SW 1271 (cell line): ENCODE measurements at places on chromosomes 12 and 14.

DNA sequence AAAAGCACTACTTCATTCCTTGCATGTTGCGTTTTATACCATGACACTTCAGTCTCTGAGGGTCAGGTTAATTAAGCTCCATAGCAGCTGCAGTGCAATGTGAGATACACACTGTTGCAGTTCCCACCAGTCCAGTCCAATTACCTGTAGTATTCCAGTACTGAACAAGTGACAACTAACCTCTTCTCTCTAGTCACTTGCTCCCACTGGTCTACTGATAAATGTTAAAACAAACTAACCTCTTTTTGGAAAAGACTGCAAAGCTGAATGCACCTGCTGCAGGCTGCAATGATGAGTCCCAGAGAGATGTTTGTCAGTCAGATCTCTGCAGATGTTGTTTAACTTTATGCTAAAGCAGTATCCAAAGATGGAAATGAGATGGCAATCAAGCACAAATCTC lies 7.9 kb downstream of the NOVA1 start:
- DNase-seq, result no peak

GRCh38 chr12:62693376-62694050 lies 226.9 kb downstream of the MON2 start:
- DNase-seq, result no peak

- DNase-seq, result no peak
These were observed 126.9 kb downstream of the DUSP6 start for GRCh38 chr12:89225401-89225800.

DNA sequence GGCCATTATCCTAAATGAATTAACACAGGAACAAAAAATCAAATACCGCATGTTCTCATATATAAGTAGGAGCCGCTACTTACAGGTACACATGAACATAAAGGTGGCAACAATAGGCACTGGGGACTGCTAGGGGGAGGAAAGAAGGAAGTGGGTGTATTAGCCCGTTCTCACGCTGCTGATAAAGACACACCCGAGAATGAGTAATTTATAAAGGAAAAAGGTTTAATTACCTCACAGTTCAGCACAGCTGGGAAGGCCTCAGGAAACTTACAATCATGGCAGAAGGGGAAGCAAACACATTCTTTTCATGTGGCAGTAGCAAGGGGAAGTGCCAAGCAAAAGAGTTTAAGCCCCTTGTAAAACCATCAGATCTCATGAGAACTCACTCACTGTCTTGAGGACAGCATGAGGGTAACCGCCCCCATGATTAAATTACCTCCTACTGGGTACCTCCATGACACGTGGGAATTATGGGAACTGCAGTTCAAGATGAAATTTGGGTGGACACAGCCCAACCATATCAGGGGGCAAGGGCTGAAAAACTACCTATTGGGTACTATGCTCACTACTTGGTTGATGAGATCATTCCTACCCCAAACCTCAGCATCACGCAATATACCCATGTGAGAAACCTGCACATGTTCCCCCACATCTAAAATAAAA lies 16.4 kb upstream of the MIA2 start:
- DNase-seq, result peak; percentile 30

- no peak for DNase-seq
These were observed 21.5 kb upstream of the SOCS2 start for GRCh38 chr12:93550748-93551611.

GRCh38 chr12:54251667-54252284 lies 28.1 kb downstream of the CBX5 start:
- DNase-seq, result no peak

DNA sequence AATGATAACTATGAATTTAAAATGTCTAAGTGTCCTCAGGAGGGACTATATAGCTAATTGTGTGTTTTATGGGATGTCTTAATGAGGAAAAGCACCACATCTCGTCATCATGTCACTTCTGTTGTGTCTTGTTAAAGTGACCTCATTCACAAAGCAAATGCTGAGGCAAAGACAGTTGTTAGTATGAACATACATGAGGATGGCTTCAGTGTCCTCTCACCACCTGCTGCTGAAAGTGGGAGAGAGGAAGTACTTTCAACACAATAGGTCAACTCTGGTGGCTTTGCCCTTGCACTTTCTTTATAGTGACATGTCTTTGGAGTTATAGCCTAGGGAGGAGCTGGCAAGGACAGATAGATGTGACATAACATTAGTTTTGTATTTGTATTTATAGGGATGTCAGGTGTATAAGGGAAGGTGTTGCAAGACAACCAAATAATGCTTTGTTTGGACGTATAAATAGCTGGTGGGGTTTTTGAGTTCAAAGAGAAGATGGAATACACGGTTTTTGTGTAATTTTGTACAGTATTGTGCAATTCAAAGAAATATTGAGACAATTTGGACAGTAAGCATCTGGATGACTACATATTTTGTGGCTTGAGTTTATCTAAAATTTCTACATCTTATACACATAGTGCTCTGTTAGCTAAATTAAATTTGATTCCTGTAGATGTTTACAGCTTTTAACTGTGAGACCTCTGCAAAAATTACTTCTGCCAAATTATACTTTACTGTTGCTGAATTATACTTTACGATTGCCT lies 131.7 kb upstream of the ATP2B1 start:
- no peak for DNase-seq

DNA sequence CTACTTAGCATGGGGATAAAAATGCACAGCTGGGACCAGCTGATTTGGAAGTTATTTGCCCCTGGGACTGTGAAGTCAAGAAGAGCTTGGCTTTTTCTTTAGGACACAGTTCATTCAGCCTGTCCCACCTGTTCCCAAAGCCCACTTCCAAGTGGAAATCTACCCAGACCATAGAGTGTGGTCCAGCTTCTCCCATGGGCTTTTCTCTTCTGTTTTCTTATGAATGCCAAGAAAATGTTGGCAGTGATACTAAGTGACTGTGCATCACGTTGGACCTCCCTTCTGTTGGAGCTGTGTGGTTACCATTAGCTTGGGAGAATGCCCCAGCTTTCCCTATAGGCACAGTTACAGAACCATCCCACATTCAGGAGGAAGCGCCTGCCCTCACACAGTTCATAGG lies 89.4 kb downstream of the NT5DC3 start:
- DNase-seq, result no peak

DNA sequence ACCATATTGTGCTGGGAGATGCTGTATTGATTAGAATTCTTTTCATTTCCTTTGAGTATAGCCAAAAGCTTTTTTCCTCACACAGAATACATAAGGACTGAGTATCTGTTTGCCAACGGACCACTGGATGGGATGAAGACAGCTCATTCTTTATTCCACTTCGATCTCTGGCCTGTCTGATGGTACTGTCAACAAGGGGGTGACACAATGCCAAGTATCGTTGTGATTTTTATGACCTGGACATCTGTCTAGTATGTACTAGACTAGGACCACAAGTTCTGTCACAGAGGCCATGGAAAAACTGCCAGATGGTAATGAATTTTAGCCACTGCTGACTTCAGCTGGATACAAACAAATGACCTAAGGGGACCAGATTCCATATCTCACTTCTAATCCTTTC lies 502.7 kb downstream of the SOX5 start:
- DNase-seq, result no peak

- DNase-seq, result no peak
These were observed 1.7 kb downstream of the FAIM2 start for GRCh38 chr12:49901986-49902385.

- no peak for DNase-seq
These were observed 84.7 kb downstream of the GPATCH2L start for GRCh38 chr14:76236172-76237130.

DNA sequence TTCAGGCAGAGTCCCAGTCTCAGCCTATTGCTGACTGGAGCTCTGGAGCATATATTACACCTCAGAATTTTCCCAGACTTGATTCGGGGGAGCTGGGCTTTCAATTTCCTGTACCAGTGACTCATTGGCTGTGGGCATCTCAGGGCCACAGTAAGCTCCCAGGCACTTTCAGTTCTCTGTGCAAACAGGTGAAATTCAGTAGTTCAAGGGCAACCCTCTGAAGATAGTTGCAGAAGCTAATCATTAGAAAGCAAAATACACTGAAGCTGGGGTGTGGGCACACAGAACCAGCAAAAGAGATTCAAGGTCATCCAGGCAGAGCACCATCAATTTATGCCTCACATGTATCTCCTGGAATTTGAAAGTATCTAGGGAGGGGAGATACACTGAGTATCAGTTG lies 8.1 kb upstream of the NIN start:
- no peak for DNase-seq

DNA sequence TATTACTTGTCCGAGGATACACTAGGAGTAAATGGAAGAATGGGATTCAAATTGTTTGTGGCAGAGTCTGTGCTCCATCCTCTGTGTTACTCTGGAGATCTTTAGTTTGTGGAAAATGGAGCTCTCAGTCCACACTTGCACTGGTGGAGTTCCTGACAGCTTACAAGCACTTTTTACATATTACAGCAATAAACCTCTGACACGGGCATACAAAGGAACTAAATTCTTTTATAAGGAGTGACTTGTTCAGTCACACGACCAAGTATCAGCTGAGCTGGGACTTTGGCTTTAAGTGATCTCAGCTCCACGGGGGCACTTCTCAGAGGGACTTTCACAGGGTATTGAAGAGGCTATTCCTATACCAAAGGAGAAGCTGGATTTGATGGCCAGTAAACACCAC lies 417.5 kb downstream of the LRIG3 start:
- no peak for DNase-seq

DNA sequence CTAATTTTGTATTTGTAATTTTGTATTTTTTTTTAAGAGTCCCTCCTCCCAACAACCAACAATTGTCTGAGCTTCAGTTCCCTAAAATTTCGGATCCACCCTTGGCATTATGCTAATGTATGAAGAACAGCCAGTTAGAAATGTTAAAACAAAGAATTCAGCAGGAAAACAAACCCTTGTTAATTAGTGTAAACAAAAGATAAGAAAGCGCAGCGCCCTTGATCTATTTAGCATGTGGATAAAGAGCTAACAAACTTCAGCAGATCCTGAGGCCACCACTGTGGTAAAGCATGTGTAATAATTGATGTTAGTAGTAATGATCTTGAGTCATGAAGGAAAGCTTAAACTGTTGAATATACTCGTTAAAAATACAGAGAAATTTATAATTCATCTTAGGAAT lies 199.8 kb downstream of the TMX1 start:
- no peak for DNase-seq

DNA sequence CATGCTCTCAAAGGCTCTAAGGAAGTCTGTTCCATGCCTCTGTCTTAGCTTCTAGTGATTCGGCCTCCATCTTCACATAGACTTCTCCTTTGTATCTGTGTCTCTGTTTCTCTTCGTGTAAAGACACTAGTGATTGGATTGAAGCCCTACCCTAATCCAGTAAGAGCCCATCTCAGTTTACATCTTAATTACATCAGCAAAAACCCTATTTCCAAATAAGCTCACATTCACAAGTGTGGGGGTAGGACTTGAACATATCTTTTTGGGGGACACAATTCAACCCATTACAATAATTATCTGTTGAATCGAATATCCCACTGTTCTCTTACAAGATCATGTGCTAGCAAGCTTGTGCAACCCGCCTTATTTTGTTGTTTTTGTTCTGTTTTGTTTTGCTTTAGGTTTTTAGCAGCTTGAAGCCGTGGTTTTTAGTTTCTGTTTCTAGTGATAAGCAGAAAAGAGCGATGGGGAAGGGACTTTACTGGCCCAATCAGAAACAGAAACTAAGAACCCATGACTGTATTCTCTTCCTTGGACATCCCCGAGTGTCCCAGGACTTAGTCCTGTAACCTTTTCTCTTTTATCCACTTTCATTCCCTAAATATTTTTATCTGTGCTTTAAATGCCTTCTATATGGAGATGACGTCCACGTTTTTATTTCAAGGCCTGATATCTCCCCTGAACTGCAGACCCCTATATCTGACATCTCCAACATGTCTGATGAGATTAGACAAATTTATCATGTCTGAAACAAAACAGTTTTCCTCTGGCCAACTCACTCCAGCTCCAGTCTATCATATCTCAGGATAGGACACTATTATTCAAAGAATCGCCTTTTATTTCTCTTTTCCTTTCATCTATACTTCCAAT lies 353.0 kb downstream of the CCDC91 start:
- no peak for DNase-seq

- DNase-seq, result no peak
These were observed 205.8 kb upstream of the SLC38A2 start for GRCh38 chr12:46578190-46578982.

DNA sequence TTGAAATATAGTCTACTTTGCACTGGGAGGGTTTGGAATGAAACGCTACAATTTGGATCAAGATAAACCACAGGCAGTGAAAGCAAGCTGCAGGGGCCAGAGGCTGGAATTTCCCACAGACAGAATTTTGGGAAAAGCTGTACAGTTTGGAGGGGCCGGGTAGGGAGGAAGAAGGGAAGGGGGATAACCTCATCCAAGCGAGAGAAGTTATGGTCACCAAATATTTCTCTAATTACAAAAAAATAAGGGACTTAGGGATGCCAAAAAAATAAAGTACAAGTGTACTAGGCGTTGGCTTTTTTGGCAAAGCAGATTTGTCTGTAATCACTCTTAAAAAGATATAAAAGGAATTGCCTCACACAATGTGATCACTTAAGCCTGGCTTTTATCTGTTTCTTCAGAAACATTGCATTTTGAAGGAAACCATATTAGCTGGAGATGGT lies 31.2 kb upstream of the ADGRD1 start:
- DNase-seq, result no peak

GRCh38 chr12:119096429-119097202 lies 82.1 kb upstream of the HSPB8 start:
- DNase-seq, result no peak

- no peak for DNase-seq
These were observed 142.0 kb downstream of the SCARB1 start for GRCh38 chr12:124721501-124722162.

DNA sequence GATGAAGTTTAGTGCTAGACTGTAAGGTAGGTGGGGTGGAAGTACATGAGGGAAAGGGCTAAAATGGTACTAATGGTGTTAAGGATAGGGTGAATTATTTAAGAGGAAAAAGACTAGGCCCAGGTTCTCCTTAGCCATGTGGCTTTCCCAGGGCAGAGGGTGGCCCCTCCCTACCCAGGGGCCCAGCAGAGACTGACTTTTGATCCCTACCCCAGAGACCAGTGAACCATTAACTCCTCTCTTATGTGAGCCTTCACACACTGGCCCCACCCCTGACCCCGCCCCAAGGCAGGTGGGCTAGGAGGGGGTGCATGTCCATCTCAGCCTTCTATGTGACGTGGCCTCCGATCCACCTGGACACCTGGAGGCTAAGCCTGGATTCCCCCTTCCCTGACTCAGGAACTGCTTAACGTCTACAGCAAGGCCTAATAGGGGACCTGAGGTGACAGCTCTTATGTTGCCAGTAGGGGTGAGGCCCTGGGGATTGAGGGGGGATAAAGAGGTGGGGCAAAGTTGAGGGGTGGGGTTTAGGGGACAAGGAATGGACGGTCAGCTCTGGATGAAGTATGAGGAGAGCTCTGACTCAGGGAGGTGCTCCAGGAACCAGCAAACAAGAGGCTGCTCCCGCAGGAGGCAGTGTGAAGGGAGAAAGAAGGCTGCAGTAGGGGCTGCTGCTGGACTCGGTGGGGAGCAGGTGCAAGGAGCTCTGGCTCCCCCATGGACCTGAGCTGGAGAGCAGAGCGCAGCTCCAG lies 757 bp downstream of the SLC39A5 start:
- no peak for DNase-seq

GRCh38 chr14:79011091-79011919 lies 841.1 kb downstream of the NRXN3 start:
- no peak for DNase-seq
